ENCODE measurements at places on chromosomes 1 and 21.

GRCh38 chr1:220298470-220299205, 26.4 kb upstream of the RAB3GAP2 start:
- DNase-seq, result no peak

- no peak for DNase-seq
These were observed 184.0 kb downstream of the MIS18A start for GRCh38 chr21:32094804-32095203.

GRCh38 chr1:36085686-36086526, 2.0 kb downstream of the TEKT2 start:
- DNase-seq, result no peak

DNA sequence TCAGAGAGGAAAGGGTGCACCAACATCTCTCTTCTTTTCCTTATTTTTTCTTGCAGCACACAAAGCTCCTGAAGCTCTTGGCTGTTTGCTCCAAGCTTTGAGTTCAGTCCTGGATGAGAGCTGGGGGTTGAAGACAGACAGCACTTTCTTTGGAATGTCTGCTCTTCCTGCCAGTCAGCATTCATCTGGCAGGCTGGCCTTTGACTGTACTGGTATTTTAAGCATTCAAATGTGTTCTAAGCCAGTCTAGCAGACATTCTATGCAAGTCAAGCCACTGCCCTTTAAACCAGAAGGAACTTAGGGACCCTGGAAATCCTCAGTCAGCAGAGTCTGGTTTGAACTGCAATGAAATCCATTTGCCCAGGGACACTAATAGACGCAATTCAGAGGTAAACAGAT, 45.0 kb downstream of the XCL1 start:
- no peak for DNase-seq

Measured in DMS79 (cell line).